Tibial artery (tissue), 4 donors: ENCODE measurements at places on chromosomes 1 and 21.

DNA sequence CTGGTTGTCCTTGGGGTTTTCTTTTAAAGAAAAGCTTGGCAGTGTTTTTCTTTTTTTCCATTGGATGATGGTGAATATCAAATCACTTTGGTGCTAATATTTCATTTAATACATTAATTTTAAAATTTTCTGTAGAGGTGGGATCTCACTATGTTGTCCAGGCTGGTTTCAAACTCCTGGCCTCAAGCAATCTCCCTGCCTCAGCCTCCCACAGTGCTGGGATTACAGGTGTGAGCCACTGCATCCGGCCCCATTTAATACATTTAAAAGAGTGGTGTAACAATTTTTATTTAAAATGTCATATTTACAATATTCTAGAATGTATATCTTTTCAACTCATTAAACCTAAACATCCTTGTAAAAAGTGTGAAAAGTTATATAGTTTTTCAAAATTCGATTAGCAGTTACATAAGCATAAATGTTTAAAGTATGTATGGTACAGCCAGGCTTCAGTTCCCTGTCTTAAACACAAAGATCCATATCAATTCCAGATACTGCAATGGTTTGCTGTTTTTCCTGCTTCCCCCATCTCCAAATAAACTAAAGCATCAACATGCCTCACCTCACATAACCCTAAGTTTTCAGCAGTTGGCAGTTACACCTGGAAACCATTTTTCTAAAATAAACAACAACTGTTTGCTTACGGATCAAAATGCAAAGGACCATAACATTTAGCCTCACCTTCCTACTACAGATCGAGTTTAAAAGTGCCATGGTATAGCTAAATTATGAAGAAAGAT is 8.9 kb upstream of the LGALS8 start:
- no peak for DNase-seq

DNA sequence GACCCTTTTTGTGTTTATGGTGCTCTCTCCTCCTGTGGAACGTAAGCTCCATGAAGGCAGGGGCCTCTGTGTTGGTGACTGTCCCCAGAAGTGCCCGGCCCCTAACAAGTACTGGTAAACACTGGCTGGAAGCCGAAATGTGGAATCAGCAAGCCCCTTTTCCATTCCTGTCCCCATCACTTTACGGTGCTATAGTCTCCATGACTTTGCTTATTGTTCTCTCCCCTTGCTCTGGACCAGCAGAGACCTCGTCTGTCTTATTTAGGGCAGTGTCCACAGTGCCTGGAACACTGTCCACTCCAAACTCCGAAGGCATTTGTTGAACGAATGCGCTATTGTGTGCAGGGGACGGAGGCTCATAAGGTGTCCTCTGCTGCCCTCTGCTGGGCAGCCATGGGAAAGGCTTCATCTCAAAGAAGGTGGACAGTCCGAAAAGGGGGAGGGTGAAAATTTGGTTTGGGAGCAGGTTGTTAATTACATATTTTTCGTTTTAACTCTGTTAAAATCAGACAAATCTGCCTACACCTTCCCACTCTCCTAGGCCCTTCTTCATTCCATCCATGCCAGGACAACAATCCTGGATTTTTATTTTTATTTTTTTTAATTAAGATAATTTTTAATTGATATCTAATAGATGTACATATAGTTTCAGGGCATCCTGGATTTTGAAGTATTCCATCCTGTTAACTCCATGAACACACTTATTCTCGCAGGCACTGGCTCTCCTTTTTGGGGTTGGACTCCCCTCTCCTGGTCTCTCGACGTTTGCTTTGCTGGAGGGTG is 115.6 kb downstream of the PGBD5 start:
- peak; percentile 83 for DNase-seq

DNA sequence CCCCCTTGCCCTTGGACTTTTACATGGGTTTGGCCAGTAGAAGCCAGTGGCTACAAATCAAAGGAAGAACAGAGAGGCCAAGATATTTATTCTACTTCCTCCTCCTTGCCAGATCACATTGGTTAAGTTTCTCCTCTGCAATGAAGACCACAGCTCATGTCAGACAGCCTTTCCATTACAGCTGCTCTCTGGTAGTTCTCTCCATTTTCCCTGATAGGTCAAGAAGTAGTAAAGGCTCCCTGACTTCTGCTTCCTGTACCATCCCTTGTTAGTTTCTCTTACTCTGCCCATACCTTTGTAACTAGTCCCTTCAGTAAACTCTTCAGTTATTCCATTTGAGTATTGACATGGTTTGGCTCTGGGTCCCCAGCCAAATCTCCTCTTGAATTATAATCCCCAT is 27.8 kb downstream of the NME7 start:
- no peak for DNase-seq

DNA sequence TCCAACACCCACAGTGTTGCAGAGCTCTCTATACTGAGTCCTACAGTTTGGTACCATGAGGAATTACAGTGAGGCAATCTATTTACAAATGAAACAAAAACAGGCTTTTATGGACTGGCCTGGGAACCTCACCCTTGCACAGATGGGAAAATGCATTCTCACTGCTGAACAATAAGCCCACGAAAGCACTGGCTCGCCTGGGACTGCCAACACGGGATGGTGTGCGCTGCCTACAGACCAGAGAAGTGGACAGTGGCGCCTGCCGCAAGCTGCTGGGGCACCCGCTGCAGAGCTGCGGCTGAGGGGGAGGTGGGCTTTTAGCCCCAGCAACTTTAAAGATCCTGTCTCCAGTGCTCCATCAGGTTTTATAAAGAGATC is 28.5 kb upstream of the ABCG1 start:
- DNase-seq = no peak

- no peak for DNase-seq
These were observed 18.5 kb downstream of the TNFRSF1B start for GRCh38 chr1:12185036-12185917.

DNA sequence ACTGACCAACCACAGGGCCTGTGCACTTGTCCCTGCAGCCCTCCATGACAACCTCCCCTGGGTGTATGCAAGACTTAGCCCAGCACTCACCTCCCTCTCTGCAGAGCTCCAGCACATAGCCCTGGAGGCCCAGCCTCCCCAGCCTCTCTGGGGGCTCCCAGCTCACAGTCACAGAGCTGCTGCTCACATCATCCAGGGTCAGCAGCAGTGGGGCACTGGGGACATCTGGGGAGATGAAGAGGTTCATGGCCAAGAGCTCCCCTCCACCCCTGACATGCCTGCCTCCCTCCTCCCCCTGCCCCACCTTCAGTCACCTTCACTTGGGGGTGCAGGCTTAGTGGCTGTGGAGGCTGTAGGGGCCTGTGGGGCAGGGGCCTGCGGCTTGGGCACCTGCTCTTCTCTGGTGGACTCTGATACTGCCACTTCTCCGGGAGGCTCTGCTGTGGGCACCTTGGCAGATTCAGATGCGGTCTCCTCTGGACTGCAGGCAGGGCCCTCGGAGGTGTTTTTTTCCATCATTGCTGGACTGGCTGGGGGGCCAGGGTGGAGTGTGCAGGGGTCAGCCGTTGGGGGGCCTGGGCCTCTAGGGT is at the start of gene MYBPH:
TSS of gene MYBPH (minus strand) at position 590 of the 590 bp plus-strand sequence. CDS start at position 519, 71 bp downstream.
- DNase-seq = no peak

DNA sequence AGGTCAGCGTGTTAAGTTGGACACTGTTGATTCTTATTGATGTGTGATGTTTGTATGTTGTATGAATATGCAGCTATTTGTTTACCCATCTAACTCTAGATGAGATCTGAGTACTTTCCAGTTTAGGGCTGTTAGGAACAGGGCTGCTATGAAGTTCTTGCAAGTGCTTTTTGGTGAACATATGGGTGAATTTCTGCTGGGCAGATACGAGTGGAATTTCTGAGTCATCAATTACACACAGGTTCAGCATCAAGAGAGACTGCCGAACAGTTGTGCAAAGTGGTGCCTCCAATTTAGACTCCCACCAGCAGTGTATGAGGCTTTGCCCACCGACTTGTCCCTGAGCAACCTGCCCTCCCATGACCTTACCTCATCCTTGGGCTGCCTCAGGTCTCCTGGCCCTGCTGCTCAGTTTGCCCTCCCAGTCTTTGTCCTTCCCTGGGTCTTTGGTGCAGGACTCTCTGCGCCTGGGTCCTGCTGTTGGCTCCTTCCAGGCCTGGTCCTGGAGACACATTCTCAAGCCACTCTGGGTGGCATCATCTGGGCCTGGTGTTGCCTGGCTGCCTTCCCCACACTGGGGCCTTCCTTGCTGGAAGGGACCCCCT is 343.6 kb downstream of the PTPRU start:
- DNase-seq = no peak

GRCh38 chr1:53116307-53116810 is 26.1 kb downstream of the SLC1A7 start:
- no peak for DNase-seq
